ENCODE measurements at places on chromosomes 5 and 9.

DNA sequence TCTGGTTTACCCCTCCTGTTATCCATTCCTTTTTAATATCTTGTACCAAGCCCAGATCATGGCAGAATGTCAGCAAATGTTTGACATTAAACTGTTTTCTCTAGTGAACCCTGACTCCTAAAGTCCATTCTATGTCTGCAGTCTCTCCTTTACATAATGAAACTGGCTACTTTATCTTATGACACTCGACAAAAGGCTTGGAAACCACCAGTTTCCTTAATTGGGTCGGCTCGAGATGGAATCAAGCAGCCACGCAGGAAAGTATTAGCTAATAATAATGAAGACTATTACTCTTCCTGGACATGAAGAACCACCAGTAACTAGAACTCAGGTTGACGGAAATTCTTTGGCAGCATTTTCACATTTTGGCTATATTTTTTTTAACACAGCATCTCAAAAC, 17.5 kb downstream of the DAP start:
- DNase-seq: no peak

- no peak for DNase-seq
These were observed 2064.1 kb downstream of the MAT2B start for GRCh38 chr5:165569551-165569950.

DNA sequence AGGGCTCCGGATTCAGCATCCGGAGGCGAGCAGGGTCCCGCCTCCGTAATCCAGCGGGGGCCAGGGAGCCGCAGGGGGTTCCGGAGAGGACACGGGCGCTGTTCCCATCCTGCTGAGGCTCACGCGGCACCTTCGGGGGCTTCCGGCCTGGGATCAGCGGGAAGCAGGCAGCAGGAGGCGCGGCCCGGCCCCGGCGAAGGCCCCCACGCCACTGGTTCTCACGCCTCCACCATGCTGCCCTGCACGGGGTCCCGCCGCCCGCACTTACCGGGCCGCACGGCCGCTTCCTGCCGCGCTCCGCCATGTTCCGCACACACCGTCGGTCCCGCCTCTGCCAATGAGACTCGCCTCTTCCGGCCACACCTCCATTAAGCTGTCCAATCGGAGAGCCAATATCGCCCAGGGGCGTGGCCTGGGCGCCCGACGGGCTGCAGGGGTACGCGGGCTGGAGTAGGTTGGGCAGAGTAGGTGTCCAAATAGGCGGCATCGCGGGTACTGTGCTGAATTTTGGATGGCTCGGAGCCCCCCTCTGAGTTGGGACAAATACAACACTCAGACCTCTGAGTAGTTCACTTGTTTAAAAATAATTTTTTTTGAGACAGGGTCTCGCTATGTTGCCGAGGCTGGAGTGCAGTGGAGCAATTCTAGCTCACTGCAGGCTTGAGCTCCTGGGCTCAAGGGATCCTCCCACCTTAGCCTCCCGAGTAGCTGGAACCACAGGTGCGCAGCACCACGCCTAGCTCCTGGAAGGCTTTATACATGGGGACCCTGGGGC, at the start of gene SPOUT1:
Gene SPOUT1, minus strand, starts transcription at position 318 of the 775 bp plus-strand sequence. Its CDS starts 14 bp downstream, at position 304.
- peak; percentile 90 for DNase-seq

GRCh38 chr9:92663951-92664350, 6.0 kb downstream of the IPPK start:
- no peak for DNase-seq
